ENCODE measurements at places on chromosomes 2 and 18. TPM values are rescaled to one million over a fixed set of nuclear protein-coding genes. Genes with fewer than 3 reads are reported as not detected.

C1GALT1C1L gene
- 0.35 TPM for total RNA-seq

MPPE1 gene
- total RNA-seq = 67.0 TPM

DNA sequence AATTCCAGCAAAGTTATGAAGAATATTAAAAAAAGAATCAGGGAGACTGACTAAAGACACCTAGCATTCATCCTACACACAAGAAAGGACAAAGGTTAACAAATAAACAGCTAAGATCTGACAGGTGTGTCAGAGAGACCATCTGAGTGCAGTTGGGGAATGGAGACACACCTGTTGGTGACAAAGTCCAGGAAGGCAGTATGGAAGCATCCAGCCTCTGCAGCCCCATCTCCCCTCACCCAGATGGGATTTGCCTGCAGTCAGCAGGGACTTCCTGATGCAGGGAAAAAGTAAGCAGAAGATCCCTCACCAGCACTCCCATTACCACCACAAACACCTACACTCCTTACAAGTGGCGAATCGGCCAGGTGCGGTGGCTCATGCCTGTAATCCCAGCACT, 37.9 kb downstream of the USP34 start:
- no peak for DNase-seq
- no peaks in the 10 kb centered on the region for H3K36me3 ChIP-seq
- no peak overlapping the region for H3K4me3 ChIP-seq
- H3K4me1 ChIP-seq = peaks cover 24% of the 10 kb centered on the region

DNA sequence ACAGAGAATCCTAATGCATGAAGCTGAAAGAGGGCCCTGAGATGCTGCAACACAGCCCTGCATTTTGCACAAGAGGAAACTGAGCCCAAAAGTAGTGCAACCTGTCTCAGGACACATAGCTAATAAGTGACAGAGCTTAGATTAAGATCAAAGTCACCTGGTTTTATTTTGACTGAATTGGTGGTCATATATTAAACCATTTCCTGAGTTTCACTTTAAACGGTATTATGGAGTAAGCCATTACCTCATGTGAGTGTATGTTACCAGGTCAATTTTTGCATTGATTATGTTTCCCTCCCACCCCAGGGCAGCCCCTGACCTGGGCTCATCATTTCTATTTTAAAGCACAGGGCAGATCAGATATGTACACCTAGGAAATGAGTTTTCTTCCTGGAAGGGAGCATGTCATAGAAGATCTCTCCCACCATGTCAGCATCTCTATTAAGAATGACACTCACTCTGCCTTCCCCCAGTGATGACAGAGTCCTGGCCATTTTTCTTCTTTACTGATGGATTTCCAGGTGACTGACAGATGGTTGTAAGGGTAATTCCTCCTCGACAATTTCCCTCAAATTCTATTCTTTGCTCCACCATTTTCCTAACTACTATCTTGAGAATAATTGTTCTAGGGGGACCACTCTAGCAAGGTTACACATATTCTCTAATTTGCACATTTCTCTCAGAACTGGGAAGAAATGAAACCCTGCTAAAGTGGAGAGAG, 441.3 kb upstream of the SLC14A2 start:
- no peaks in the 10 kb centered on the region for H3K27me3 ChIP-seq
- H3K4me3 ChIP-seq = no peak overlapping the region
- no peak for DNase-seq

ZNF519 gene
- 5.7 TPM for total RNA-seq

- H3K27me3 ChIP-seq = no peaks in the 10 kb centered on the region
- H3K27ac ChIP-seq = no peak overlapping the region
- no peaks in the 10 kb centered on the region for H3K4me1 ChIP-seq
- DNase-seq = no peak
Observed at GRCh38 chr2:50612306-50612705, 419.6 kb downstream of the NRXN1 start.

DNA sequence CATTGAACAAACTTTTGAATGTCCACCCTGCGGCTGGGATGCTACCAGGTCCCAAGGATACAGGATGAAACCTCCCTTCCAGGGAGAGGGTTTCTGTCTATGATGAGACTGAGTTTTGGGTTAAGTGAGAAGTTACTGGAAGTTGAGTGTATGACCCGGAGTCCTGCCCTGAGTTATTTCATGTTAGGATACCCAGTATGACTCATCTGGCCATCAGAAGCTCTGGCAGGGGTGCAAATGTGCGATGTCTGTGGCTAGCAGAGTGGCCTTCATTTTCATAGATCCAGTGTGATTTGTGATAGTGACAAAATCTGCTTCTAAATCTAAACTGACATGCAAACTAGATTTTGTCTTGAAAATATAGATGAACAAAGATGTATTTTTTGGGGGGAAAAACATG, 55.3 kb downstream of the KCTD1 start:
- DNase-seq = no peak
- H3K27me3 ChIP-seq = no peaks in the 10 kb centered on the region
- no peak overlapping the region for H3K4me3 ChIP-seq
- H3K27ac ChIP-seq = no peak overlapping the region
